ENCODE measurements at places on chromosomes 11 and 22.

- DNase-seq = no peak
Observed at GRCh38 chr22:20010307-20011122, 6.1 kb downstream of the ARVCF start.

DNA sequence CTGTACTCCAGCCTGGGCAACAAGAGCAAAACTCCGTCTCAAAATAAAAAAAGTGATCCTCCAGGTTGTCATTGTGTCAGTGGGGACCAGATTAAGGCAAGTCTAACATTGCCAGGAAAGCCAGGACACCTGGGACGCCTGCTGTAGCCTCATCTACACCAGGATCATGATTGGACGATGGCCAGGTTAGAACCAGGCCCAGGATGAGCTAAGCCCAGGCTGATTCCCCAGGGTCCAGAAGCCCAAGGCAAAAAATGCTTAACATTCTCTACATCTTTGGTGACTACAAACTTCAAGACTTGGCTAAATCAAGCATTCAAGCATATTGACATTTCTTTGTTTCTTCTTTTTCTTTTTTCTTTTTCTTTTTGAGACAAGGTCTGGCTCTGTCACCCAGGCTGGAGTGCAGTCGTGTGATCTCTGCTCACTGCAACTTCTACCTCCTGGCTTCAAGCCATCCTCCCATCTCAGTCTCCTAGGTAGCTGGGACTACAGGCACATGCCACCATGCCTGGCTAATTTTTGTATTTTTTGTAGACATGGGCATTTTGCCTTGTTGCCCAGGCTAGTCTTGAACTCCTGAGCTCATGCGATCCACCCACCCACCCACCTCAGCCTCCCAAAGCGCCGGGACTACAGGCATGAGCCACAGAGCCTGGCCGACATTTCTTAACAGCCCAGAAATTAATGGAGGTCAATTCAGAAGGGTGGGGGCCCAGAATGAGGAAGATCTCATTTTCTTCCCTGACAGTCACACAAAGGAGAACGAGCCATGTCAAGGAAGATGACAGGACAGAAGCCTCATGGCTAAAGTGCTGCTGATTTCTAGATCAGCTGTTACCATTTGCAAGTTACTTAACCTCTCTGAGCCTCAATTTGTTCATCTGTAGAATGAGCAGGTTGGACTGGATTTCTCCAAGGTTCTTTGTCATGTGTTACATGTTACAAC lies 12.5 kb upstream of the PTPRJ start:
- DNase-seq = no peak

DNA sequence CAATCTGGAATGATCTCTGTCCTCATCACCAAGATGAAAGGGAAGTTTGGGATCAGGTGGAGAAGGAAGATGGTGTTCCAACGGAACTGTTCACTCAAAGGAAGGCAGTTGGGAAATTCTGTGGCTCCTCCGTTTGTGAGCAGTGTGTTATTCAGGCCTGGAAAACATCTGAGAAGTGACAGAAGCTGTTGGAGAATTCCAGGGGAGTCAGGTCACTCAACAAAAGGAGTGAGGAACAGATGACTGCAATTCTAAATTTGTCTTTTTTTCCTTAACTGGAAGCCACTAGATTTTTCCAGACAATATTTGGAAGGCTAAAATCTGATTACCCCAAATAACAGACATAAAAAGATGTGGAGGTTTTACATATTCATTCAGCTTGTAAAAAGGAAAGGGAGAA lies 107.8 kb downstream of the CD44 start:
- DNase-seq = no peak

DNA sequence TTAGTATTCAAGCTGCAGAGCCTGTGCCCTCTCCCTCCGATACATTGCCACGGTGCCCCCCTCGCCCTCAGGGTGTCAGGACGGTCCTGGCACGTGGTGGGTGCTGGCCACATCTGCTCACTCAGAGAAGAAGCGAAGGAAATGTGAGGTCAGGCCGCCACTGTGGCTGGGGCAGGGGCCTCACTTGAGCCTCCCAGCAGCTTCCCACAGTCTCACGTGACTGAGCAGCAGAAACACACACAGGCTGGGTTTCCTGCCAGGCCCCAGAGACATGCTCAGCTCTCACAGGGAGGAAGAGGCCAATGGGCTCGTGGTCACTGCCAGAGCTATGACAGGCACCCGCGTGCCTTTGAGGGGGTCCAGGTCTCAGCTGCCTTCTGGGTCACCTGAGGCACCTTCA lies 37.9 kb upstream of the PRR5 start:
- peak; percentile 75 for DNase-seq

- DNase-seq = no peak
Observed at GRCh38 chr11:116376547-116376946, 396.2 kb downstream of the BUD13 start.

DNA sequence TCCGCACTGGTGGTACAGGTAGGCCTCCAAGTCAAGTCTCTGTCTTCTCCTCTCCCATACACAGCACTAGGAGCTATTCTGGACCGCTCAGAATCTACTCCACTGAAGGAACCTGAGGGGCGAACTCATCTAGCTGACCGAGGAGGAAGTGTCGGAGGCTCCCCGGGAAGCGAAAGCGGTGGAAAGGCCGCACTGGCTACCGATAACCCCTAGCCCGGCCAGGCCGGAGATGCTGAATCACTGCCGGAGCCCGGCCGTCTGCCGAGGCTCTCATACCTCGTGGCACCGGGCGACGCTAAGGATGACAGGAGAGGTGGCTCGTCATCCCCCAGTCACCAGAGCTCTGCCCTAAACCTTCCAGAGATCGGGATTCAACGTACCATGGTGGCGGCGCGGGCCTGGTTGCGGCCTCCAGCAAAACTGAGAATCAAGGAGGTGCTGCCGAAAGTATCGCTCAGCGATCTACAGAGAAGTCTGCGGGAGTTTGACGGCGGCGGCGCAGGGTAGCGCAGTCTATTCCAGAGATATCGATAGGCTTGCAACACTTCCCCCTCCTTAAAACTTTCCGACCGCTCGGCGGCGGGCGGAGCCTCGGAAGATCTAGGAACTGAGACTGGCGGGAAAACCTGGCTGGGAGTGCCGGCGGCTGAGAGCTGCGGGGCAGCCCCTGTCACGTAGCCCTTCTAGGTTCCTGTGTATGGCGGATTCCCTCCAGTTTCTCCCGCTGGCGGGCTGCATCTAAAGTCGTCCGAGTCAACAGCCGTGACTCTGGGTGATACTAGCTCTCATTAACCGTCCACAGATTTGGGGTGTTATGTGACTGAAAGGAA lies at the start of gene PSMA1:
Gene PSMA1 (minus strand): TSS at position 470 of the 830 bp plus-strand sequence. CDS start 87 bp downstream, at position 383.
- DNase-seq = peak; percentile 98

- no peak for DNase-seq
Observed at GRCh38 chr22:50011447-50012210, 936 bp downstream of the IL17REL start.

DNA sequence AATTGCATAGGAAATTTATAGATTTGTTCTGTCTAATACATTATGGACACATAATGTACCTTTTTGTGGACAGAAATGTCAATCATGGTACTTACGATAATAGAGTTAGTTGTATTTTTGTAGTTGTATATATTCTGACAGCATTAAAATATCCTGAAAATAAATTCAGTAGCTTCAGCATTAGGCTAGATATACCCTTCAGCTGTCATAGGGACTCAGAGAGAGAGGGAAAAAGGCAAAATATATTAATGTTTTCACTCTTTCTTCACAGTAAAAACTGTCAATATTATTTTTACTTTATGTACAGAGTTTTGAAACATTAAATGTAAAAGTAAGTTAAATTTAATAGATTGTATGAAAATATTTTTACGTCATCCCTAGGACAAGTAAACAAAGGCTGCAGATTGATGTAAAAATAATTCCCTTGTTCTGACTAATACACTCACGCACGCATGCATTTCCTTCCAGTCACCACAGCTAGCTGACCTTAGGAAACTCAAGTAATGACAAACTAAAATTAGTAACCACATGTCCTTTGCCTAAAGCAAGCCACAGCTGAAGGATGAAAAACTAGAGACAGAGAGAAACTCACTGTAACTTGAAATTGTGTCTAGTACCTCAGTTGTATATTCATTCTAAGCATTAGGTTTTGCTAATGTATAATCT lies 104.7 kb upstream of the CARD18 start:
- DNase-seq = peak; percentile 56

DNA sequence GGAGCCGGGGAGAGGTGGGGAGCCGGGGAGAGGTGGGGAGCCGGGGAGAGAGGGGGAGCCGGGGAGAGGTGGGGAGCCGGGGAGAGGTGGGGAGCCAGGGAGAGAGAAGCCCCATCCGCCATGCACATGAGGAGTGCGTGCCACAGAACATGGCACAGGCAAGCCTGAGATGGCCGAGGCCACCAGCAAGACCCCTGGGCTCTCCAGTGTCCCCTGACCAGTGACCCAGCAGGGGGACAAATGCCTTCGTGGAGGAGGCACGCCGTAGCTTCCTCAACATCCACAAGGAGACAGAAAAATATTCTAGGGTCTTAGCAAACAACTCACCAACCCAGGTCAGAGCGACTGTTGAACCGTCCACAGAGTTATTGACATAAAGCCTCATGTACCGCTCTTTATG lies 618.8 kb downstream of the TBC1D22A start:
- DNase-seq = no peak

- DNase-seq = no peak
Observed at GRCh38 chr11:8831861-8832260, 79.1 kb upstream of the AKIP1 start.

GRCh38 chr11:88050247-88050646 lies 125.0 kb downstream of the RAB38 start:
- DNase-seq = peak; percentile 25

DNA sequence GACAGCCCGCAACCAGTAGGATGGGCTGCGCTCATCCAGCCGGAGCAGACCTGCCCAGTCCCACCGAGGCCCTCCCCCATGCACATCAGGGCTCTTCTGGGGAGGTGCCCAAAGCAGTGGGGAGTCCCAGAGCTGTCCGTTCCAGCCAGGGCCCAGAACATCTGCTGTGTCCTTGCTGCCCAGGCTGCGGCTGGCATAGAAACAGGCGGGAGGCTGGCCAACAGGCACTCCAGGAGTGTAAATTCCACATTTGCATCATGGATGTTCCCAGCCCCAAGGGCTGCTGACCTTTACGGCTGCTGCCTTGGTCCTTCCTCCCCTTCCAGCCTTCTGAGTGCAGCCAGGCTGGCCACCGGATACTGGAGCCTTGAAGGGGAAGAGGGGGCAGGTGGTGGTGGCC lies 30.0 kb upstream of the SYT7 start:
- no peak for DNase-seq

- DNase-seq = no peak
Observed at GRCh38 chr22:35663371-35663770, 15.1 kb downstream of the APOL6 start.

DNA sequence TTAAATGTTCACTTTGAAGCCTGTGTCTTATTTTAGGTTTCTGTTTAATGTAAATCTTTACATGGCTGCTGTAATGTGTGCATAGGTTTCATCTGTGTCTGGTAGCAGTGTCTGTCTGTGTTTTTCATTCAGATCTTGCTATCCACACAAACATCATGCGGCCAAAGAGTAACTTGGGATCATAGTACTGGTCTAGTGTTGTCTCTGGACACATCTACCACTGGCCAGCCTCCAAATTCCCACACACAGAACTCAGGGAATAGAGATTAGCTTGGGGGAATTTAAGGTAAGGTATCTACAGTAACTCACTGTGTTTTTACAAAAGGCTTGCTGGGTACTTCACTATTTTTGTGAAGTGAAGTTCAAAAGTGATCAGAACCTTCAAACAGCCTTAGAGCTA lies 32.1 kb upstream of the ZNF143 start:
- DNase-seq = no peak

GRCh38 chr11:111310088-111310487 lies 11.7 kb downstream of the POU2AF3 start:
- no peak for DNase-seq

DNA sequence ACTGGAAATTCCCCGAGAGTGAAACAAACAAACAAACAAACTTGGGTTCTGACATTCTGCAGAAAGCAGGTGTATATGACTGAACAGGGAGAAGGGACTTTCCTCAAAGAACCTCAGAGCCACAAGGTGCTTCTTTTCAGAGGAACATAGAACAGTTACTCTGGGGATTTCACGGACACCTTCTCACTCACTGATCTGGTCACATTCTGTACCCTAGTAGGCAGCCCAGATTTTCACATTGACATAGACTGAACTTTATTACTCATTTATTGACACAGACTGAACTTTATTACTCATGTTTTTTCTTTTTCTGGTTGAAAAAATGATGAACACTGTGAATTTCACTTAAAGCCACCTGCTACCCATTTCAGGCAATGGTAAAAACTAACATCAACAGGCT lies 263.0 kb downstream of the OPCML start:
- DNase-seq = no peak

DNA sequence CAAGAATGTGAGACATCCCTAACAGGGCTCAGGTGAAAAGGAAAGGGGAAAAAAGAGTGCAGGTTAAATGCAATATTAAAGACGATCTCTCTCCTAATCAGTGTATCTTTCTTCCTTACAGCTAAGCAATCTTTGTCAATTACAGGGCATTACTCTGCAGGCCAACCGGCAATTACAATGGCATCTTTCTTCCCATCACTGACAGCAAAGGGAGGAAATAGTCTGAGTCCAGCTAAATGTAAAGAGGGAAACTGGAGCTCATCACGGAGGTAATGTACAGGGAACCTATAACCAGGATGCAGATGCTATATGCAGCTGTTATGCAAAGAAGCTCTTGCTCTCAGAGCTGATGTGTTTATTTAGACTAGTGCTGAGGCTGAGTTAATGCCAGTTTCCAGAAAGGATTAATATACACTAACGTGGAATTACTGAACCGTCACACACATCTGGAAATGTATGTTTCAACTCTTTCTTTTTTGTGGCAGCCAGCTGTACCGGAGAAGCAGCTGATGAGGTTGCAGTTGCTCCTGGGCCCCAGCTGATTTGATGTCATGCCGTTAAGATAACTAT lies 121.6 kb downstream of the KIRREL3 start:
- no peak for DNase-seq

DNA sequence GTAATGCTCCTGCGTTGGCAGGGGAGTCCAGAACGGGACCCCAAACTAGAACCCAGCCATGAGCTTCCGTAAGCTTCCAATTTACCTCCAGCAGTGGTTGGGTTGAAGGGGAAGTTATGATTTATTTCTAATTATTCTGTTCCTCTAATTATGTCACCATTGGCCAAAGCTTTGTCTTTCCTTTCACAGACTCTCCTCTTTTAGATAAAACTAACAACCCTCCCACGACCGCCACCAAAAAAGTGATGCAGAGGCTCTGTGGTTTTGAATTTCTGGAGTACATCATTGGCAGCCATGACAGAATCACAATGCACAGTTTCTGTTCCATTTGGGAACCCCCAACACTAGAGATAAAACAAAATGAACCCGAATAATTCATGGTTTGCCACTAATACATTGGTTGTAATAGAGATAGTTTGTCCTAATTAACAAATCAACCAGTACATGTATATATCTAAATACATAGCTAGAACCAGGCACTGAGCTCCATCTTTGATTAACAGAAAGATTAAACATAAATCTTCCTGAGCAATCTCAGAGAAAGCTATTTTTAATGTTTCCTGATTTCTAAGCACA lies 64.3 kb downstream of the ETS1 start:
- peak; percentile 25 for DNase-seq

Data from common myeloid progenitor, CD34-positive (primary cell).